ENCODE measurements at places on chromosomes 6 and 20.

DNA sequence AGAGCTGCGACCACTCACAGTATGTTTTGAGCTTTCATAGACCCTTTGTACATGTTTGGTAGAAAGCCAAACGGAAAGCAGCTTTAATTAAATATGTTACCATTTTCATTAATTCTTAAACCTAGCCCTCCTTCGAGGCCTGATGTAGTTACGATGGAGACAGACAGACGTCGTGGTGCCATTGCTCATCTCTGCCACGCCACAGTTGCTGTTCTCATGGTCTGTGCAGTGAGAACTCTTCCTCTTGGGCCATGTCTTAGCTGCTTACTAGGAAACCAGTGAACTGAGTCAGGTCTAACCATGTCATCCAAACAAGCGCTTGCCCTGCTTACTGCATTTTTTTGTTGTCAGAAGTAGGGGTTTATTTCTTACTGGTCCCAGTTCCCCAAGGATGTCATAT is 62.8 kb downstream of the SNX9 start:
- no peak for DNase-seq

GRCh38 chr6:96394727-96395126 is 126.9 kb upstream of the UFL1 start:
- no peak for DNase-seq

- DNase-seq, result no peak
These were observed 529.3 kb upstream of the AGPAT4 start for GRCh38 chr6:161803131-161803530.

DNA sequence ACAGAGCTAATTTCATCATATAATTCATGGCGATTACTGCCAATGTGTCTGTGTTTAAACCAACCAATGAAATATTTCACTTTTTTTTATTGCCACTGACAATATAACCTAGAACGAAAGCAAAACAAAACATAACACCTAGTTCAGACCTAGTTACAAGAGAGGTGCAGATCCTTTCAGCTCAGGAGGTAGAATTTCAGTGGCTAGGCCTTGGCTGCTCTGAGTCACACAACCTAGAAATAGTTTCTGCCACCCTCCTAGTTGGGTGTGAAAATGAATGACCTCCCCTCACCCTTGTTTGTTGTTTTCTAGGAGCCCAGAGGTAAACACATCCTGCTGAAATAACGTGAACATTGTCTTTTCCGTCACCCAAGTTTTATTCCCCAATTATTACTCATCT is 356.3 kb downstream of the HTR1B start:
- DNase-seq, result no peak

GRCh38 chr6:551405-551804 is 105.5 kb downstream of the HUS1B start:
- no peak for DNase-seq

- no peak for DNase-seq
These were observed 19.5 kb downstream of the ZNF311 start for GRCh38 chr6:28985462-28986164.

DNA sequence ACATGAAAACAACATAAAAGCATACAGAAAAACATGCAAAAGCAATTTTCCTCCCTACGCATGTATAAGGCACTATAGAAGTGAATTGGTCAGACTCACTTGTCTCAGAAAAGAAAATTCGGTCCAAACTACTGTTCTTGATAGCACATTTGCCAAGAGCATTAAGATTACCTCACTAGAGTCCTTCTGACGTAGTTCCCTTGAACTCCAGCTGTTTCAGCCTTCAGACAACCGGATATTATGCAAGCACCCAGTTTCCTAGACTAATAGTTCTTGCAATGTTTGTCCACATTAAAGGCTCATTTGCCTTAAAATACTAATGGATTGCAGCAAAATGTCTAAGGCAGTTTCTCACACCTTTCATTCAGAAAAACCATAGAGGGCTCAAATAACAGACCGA is 2.5 kb upstream of the CASS4 start:
- DNase-seq, result no peak

- DNase-seq, result no peak
These were observed 130.6 kb downstream of the RFX6 start for GRCh38 chr6:117007659-117008058.

DNA sequence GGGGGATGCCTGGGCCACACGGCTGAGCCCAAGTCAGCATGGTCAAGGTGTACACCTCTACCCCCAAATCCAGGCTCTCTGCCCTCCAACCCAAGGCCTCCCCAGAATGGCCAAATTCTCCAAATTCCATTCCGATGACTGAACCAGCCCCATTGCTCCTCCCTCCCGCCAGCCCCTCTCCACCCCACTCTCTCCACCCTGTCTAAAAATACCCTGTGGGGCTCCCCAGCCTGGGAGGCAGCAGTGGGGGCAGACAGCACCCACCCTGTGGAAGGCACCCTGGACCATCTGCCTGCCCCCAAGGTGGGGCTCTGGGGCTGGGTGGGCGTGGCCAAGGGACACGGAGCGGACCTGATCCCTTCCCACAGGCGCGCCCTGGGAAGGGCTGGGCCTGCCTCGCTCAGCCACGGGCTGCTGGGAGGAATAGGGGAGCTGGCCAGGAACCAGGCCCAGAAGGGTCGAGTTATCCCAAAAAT is 11.4 kb downstream of the TEAD3 start:
- no peak for DNase-seq

- no peak for DNase-seq
These were observed 14.7 kb downstream of the KLHL32 start for GRCh38 chr6:96939007-96939805.

DNA sequence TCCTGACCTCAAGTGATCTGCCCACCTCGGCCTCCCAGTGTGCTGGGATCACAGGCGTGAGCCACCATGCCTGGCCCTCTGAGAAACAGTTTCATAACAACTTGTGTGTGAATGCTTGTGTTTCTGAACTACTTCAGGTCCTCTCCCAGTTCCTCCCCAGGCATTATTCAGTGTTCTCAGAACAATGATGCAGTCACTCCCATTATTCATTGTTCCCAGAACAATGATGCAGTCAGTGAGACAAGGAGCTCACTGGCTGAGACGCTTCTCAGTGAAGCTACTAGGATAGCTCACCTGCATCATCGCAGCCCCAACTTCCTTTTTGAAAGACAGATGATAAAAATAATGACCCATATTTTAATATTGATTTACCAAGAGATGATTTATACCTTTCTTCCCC is 71.5 kb downstream of the NDUFAF5 start:
- no peak for DNase-seq

All from stimulated activated CD4-positive, alpha-beta T cell treated with anti-CD3 and anti-CD28 coated beads, Interleukin-2, amount 100 ng/mL, for 48 hours (primary cell).